Osteocyte (in vitro differentiated cells): ENCODE measurements at places on chromosomes 4 and X. TPM values are rescaled to one million over a fixed set of nuclear protein-coding genes. Genes with fewer than 3 reads are reported as not detected.

The FGFBP1 gene
- total RNA-seq, result not detected in 2 replicates

The SSX3 gene
- total RNA-seq, result not detected in 2 replicates

The CENPI gene
- 3.1 and 5.5 TPM in 2 replicates for total RNA-seq

The HAND2 gene
- not detected in 2 replicates for total RNA-seq

The HHIP gene
- 0.97 and 1.8 TPM in 2 replicates for total RNA-seq

The DGAT2L6 gene
- total RNA-seq, result not detected in 2 replicates

The UGT2B15 gene
- not detected in 2 replicates for total RNA-seq

The TDO2 gene
- not detected in 2 replicates for total RNA-seq

The AMTN gene
- total RNA-seq, result not detected in 2 replicates

The PAGE2 gene
- total RNA-seq, result not detected in 2 replicates

The CSN1S1 gene
- total RNA-seq, result not detected in 2 replicates

The ZNF157 gene
- 0.13 and 0.16 TPM in 2 replicates for total RNA-seq

The UBE2A gene
- 66.5 and 68.2 TPM in 2 replicates for total RNA-seq

The BEND2 gene
- not detected in 2 replicates for total RNA-seq

The NUDT10 gene
- 0.39 and 0.59 TPM in 2 replicates for total RNA-seq

The FAM236B gene
- total RNA-seq, result not detected in 2 replicates

The CSN3 gene
- total RNA-seq, result not detected in 2 replicates

The PNMA6A gene
- 1.5 and 1.6 TPM in 2 replicates for total RNA-seq

The POLN gene
- total RNA-seq, result 3.8 and 4.2 TPM in 2 replicates

The MAML3 gene
- 8.0 and 8.2 TPM in 2 replicates for total RNA-seq

The LRIT3 gene
- total RNA-seq, result 0.08 and 0.13 TPM in 2 replicates

The HMGB2 gene
- 51.7 and 56.3 TPM in 2 replicates for total RNA-seq

The NXF2 gene
- total RNA-seq, result not detected in 2 replicates

The CXorf49B gene
- total RNA-seq, result not detected in 2 replicates
